Central memory CD4-positive, alpha-beta T cell (primary cell): ENCODE measurements at places on chromosomes 1 and 21.

GRCh38 chr1:159141584-159142390 lies 29.6 kb upstream of the CADM3 start:
- DNase-seq, result no peak

DNA sequence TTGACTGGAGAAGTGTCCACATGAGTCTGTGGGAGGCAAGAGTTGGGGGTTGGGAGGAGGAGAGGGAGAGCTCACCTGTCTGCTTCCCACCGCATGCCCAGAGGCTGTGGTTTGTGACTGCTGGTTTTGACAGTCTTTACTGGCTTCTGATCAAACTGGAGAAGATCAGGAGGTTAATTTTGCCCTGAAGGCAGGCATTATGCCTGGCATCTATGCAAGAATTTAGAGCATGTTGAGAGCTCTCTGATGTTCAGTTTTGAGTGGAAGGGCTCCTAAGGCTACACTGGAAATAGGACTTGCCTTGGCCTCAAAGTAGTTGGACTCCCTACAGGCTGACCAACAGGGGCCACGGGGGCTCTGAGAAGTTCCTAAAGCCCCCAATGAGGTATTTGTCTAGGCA lies 101.6 kb downstream of the TLR5 start:
- DNase-seq, result no peak

DNA sequence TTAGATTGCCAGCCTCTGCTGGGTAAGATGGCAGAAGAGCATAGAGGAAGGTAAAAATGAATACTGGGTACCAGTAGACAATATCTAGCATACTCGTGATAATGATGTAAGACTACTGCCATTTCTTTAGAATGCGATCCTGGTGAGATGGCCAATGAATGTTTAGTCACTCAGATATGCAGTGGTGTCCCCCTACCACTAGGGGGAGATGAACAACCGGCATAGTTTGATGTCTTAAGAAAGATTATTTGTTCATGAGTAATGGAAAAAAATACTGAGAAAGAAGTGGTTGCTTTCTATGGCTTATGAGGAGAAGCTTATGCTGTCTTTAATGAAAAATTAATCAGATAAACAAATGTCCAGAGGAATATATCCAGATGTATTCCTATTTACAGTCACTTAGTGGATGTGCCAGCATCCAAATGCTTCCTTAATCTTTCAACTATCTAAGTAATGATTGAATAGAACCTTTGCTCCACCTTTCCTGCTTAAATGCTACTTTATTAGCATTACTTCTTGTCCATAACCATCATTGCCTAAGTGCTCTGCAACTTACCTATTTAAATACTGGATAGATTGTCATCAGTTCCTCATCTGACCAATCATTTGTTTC lies 256.6 kb downstream of the ST6GALNAC3 start:
- peak; percentile 26 for DNase-seq

DNA sequence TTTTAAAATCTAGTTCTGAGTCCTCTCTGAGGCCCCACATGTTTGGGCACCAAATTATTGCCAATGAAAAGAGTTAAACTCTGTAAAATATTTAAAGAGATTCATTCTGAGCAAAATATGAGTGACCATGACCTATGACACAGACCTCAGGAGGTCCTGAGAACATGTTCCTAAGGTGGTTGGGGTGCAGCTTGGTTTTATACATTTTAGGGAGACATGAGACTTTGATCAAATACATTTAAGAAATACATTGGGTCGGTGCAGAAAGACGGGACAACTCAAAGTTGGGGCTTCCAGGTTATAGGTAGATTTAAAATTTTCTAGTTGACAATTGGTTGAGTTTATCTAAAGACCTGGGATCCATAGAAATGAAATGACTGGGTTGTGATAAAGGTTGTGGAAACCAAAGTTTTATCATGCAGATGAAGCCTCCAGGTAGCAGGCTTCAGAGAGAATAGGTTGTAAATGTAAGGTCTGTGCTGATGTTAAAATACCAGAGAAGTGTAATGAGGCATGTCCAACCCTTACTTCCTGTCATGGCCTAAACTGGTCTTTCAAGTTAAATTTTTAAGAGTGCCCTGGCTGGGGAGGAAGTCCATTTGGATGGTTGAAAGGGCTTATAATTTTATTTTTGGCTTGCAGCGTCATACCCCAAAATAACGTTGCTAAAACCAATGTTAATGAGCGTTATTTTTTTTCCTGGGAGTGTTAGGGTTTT lies 274.9 kb downstream of the NUF2 start:
- DNase-seq, result no peak

DNA sequence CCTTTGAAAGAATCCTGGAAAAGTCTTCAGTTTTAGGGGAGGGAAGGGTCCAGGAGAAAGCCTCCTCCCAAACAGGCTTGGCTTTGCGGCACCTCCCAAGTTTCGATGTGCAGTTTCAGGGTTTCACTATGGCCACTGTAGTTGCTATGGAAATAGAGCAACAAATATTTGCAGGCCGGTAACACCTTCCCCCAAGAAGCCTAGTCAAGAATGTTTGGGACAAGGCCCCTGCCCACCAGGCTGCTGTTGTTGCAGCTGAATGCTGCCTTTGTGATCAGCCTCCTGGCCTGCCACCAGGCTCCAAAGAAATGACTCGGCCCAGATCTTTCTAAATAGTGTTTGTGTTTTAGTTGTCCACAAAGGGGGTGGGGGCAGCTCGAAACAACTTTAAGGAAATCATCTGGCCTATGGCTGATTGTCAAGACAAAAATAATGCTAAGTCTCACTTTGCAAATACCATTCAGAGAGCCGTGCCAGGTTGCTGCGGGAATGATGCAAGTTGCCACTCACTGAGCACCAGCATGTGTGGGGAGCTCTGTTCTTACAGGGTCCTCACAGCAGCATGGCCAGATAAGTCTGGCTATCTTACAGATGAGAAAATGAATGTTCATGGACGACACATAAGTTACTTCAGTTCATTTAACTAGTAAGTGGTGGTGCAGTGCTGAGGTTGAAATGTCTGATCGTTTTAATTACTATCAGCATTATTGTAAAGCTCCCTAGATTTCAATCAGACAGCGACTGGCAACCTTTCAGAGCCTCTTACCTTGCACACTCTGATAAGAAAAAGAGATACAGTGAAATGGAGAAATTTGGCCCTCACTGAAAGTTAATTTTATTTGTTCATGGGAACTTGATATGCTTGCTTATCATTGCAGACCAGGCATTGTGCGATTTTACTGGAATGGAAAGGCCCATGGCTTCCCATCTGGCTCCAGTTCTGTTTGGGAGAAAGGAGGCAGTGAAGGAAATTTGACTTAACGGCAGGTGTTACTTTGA lies 91.2 kb upstream of the JUN start:
- DNase-seq, result no peak

- DNase-seq, result no peak
Measured at GRCh38 chr21:43590194-43590593, 69.1 kb downstream of the HSF2BP start.

- DNase-seq, result no peak
Measured at GRCh38 chr1:67148516-67149178, 13.9 kb upstream of the C1orf141 start.

DNA sequence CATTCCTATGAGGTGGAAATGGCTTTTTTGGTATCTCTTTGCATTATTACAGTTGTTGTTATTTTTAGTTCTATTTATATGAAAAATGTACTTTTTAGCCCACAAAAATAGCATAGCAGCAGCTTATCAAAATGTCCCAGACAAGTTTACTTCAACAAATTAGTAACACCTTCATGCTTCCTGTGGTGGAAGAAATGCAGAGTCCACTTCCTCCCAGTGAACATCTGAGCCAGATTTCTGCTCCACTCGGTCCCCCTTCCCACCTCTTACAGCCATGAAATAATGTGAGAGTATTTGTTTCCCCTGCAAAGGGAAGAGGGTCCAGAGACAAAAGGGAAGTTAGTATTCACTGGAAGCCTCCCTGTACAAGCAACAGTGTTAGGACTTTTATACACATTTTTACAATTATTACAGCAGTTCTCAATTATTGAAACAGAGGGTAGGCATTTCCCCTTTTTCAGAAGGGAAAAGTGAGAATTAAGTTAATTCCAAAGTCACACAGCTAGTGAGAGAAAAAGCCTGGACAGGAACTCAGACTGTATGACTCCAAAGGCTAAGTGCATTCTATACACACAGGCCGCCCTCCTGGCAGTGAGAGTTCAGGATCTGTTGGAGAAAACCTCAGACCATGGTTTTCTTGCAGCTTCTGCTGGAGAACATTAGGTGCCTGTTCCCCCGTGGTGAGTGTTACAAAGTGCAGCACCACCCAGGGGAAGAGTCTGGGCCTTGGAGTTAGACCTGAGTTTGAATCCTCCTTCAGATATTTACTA lies 126.5 kb downstream of the PBX1 start:
- no peak for DNase-seq

- no peak for DNase-seq
Measured at GRCh38 chr1:70812442-70813109, 235.0 kb downstream of the PTGER3 start.

GRCh38 chr1:21870611-21871010 lies 58.5 kb downstream of the LDLRAD2 start:
- no peak for DNase-seq

DNA sequence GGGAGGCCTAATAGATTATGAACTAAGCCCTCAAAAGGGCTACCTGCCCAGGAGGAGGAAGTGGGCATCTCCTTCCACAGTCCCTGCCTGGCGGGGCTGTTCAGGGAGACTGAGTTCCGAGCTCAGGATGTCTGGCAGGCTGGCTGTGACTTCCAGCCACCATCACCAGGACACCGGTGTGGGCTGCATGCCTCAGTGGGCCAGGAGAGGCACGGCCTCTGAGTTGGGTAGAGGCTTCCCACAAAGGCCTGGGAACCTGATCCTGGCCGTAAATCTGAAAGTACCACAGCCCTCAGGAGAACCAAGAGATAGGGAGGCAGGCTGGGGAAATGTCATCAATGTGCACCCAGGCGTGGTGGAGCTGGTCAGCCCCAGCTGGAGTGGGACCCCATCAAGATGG lies 29.1 kb downstream of the NTPCR start:
- no peak for DNase-seq

DNA sequence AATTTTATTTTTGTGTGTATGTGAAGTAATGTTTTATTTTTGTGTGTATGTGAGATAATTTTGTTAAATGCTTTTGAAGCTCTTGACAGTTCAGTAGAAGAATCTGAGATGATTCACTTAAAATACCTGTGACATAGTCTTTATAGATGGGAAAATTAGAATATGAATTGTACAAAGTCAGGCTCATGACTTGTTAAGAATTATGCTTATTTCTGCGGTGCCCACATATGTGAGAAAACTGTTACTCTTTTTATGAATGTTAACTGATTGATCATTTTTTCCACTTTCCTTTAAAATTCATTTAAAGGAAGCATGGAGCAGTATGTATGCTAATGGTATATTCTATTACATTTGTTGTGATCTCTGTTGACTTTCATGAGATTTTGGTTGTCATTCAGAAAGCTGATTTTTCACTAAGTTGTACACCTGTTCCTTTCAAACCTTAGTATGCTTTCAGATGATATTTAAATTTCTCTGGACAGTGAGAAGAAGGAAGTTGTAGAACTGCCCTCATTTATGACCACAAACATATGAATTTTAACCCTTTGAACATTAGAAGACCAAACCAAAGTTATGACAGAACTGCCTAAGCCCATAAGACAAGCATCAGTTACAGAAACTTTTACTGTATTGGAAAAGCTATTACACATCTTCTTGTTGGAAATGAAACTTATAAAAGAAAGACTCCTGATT lies 110.1 kb downstream of the POU2F1 start:
- no peak for DNase-seq

GRCh38 chr1:165217958-165218357 lies 138.6 kb downstream of the LMX1A start:
- DNase-seq, result no peak

DNA sequence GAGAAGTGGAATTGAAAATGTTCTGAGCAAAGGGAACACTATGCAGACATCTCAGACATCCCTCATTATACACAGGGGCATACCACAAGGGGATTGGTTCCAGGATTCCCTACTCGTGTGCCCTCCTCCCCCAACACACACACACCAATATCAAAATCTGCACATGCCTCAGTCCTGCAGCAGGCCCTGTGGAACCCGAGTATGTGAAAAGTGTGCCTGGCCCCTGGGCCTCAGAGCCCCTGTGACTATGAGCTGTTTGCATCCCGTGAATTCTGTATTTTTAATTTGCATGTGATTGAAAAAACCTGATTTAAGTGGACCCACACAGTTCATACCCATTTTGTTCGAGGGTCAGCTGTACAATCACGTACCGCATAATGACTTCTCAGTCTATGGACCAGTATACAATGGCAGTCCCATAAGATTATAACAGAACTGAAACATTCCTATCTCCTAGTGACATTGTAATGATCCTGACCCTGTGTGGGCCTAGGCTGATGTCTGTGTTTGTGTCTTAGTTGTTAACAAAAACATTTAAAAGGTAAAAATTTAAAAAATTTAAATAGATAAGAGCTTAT lies 11.3 kb downstream of the POU2F1 start:
- DNase-seq, result no peak

GRCh38 chr1:39529901-39530535 lies 38.6 kb downstream of the BMP8A start:
- no peak for DNase-seq

DNA sequence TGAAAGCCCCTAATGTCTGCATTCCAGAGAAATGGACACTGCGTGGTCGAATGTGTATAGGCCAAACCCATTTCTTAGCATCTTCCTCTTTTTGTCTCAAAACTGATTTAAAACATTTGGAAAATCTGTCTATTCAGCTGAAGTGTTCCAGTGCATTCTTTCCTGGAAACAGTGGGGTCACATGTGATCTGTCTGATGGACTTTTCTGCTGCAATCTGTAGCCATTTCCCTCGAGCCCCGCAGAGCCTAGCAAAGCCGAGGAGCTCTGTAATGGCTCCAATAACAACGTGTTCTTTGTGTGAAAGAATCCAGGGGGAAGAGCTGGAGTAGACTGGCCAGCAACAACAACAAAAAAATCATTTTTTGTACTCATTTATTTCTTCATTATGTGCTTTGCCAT lies 329.3 kb downstream of the BARHL2 start:
- DNase-seq, result no peak

GRCh38 chr1:162400790-162401355 lies 11.1 kb downstream of the SH2D1B start:
- DNase-seq, result no peak
